Naive thymus-derived CD8-positive, alpha-beta T cell (primary cell): ENCODE measurements at places on chromosomes 3 and 15.

GRCh38 chr3:195543500-195544229 is 540 bp upstream of the PPP1R2 start:
- DNase-seq, result no peak

DNA sequence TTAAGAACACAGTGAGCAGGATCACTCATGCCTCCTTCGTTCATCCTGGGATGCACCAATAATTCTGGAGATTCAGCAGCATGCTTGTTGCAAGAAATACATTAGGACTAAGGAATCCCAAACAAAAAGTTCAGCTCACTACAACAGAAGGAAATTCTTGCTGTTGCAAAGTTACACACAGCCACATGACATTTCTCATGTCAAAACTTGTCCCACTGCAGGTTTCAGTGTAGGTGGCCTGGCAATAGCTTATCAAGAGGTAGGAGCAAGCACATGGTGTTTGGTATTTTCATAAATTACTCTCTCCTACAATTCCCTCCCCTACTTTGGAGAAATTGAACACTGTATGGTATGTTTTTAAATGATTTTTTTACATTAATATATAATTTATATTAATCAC is 399.6 kb upstream of the EPHA3 start:
- DNase-seq, result no peak

DNA sequence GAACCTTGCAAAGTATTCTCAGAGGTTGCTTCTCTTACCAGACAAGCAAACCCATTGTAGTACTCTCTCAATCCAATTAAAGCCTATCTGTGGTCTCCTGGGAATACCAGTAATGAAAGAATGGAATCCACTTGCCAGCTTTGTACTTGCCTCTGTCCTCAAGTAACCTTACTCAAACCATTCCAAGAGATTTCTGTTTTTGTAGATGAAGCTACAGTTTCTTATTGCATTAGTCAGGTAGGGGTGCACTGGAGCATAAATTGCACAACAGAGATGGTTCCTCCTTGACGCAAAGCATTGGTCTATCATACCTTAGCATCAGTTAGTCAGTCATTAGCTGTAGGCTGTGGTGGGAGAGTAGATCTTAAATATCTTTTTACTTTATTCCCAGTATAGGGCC is 52.9 kb downstream of the BTLA start:
- no peak for DNase-seq

DNA sequence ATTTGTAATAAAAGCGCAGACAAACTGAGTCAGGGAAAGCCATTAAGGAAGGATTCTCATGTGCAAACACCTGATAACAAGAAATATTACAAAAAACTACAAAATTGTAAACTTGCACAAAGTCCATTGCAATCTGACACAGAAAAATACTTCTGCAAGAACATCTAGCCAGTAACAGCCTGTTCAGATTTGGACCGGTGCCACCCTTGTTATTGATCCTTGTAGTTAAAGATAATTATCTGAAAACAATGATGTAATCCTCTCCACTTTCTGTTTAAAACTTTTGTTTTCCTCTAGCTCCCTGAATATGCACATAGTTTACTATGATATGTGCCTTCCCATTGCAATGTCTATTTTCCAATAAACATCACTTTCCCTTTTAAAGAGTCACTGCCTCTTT is 1090.2 kb downstream of the PLOD2 start:
- no peak for DNase-seq

GRCh38 chr3:32544894-32545293 is 25.8 kb downstream of the DYNC1LI1 start:
- no peak for DNase-seq

GRCh38 chr15:78063217-78063616 is 14.3 kb downstream of the TBC1D2B start:
- DNase-seq, result no peak

- no peak for DNase-seq
Measured at GRCh38 chr3:185236969-185237368, 16.9 kb downstream of the EHHADH start.

GRCh38 chr3:66068255-66068654 is 29.5 kb upstream of the MAGI1 start:
- no peak for DNase-seq
